ENCODE measurements at places on chromosomes 12 and 14.
A peak's percentile ranks its signal among the peaks of the same experiment; 100 is the strongest.

DNA sequence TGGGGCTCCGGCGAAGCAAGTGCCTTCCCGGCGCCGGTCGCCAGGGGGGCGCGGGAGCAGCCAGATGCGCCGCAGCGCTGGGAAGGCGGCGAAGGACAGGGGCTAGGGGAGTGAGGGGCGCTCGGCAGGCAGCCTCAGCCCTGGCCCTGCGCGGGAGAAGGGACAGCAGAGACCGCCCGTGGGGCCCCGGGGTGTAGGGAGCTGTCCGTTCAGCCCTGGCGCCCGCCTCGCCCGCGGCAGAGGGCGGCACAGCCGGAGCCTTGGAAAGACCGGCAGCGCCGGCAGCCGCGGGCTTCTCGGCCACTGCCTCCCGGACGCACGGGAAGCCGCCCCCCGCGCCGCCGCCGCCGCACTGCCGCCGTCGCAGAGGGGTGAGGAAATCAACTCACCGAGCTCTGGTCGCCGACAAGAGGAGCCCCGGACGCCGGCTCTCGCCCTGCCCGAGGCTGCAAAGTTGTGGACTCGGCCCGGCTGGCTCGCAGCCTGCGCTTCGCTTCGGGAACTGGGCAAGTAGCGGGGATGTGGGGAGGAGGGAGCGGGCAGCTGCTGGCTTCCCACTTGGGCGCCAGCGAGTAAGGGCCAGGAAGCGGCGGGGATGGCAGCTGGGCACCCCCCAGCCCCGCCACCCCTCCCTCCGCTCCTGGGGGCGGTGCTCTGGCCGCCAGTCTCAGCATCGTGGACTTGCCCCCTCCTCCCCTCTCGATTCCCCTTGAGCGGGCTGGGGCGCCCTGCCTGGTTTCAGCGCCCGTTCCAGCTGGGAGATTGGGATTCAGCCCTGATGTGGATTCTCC is at the start of gene ZDHHC22:
ZDHHC22 (minus strand) TSS at position 578 of the 791 bp plus-strand sequence. CDS start 2,053 bp downstream, outside the sequence.
- DNase-seq = peak; percentile 84

- DNase-seq = no peak
Observed at GRCh38 chr12:99381992-99382391, 265.6 kb upstream of the GARIN6 start.

- DNase-seq = peak; percentile 95
Observed at GRCh38 chr12:111841750-111842555, at the start of gene MAPKAPK5. TSS of gene MAPKAPK5 (plus strand) at chr12:111842228. CDS start at chr12:111842734, 506 bp downstream.

- DNase-seq = no peak
Observed at GRCh38 chr14:58695514-58695913, 57.8 kb downstream of the DACT1 start.

DNA sequence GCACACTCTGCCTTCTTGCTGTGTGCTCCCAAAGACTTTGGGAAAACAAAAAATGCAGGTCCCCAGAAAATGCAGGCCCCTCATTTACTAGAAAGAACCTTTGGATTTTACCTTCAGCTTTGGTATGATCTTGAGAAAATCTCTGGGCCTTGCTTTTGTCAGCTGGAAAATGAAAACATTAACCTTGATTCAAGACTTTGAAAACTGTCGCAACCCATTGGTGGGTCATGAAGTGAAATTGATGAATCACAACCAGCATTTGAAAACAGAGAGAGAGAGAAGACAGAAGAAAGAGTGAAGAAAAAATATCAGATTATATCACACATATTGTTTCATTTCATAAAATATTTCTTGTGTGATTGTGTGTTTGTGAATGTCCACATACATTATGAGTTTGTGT is 322.5 kb downstream of the ZFP36L1 start:
- DNase-seq = no peak

GRCh38 chr12:54378796-54379397 is 5.6 kb downstream of the ZNF385A start:
- peak; percentile 91 for DNase-seq
